ENCODE measurements at places on chromosomes 16 and 17.

- DNase-seq = peak; percentile 92
Observed at GRCh38 chr17:81512562-81513371, at the start of gene ACTG1. TSS of gene ACTG1 (minus strand) at chr17:81512799. CDS start at chr17:81512354, 445 bp downstream.

DNA sequence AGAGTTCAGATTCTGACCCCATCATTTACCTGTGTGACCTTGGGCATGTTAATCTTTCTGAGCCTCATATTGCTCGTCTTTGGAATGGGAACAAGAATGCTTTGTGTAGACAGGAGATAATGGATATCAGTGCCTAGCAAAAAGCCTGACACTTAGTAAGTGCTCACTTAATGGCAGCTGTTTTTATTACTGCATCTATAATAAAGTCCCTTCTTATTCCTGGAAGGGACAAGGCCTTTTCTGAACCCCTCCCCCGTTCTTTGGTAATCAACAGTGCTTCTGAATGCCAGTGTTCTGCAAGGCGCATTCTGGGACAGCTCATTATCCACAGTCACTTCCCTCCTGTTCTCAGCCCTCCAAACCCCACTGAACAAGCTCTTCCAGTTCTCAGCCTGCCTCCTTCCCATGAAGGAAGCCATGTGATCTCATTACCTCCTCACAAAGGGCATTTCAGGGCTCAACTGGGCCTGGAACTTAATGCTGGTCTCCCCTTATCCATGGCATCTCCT is 25.1 kb upstream of the SUPT4H1 start:
- no peak for DNase-seq

GRCh38 chr16:88526906-88527185 is 43.4 kb upstream of the ZC3H18 start:
- no peak for DNase-seq

DNA sequence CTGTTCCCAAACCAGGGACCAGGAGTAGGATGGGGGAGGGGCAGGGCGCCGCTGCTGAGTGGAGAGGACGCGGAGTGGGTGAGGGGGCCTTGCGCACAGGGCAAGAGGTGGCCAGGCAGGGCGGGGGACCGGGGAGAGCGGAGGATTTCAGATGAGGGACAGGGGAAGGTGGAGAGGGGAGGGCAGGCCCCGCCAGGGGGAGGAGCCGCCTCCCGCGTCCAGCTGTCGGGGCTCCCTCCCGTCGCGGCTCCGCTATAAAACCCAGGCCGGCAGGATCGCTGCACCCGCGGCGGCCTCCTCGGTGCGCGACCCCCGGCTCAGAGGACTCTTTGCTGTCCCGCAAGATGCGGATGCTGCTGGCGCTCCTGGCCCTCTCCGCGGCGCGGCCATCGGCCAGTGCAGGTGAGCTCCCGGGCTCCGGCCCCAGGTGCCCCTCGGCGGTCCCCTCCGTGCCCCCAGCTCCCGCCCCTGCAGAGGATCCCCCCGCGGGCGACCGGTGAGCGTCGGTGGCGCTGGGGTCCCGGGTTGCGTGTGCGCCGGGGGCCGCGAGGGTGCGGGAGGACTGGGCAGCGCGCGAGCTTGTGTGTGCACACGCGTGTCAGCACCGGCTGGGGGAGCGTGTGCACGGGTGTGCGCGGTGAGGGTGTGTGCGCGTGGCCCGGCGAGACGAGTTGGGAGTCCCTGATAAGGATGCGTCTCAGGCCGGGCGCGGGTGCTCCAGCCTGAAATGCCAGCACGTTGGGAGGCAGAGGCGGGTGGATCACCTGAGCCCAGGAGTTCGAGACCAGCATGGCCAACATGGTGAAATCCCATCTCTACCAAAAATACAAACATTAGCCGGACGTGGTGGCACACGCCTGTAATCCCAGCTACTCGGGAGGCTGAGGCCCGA is at the start of gene CA4:
Gene CA4 (plus strand): TSS at position 283 of the 892 bp plus-strand sequence. CDS start 62 bp downstream, at position 345.
- DNase-seq = no peak

GRCh38 chr16:12998361-12999085 is 97.1 kb downstream of the SHISA9 start:
- DNase-seq = no peak

DNA sequence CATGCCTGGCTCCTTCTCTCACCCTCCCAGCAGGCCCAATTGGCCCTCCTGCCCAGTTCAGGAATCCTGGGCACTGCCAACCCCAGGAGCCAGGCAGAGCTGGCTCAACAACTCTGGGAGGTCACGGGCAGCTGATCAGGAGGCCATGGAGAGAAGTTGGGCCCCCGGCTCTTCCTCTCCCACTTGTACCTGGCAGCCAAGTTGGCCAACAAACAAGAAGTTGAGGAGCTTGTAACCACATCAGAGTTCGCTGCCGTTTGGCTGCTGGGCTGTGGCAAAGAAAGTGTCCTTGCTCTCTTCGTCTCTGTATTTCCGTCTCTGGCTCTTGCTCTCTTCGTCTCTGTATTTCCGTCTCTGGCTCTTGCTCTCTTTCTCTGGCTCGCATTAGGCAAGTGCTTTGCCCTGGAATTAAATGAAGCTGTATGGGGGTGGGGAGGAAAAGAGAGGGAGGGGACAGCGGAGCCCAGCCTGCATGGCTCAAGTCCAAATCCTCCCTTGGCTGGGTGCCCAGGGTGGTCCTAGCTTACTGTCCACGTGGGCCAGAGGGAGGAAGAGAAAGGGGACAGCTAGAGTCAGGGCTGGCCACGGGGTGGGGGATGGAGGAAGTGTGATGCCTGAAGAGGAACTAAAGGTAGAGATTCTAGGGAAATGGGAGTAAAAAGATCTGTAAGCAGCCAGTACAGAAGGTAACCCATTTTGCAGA is 7.8 kb upstream of the TMEM132E start:
- DNase-seq = no peak

GRCh38 chr16:89898201-89898967 is 20.3 kb upstream of the MC1R start:
- no peak for DNase-seq

- DNase-seq = no peak
Observed at GRCh38 chr17:81419886-81420768, 24.9 kb downstream of the BAHCC1 start.

- DNase-seq = no peak
Observed at GRCh38 chr16:89014403-89015230, 37.6 kb upstream of the CBFA2T3 start.

GRCh38 chr17:73091770-73092522 is 542 bp downstream of the SLC39A11 start:
- no peak for DNase-seq

GRCh38 chr17:17549732-17550366 is 41.7 kb downstream of the PEMT start:
- DNase-seq = no peak

GRCh38 chr17:75571197-75571884 is 16.3 kb upstream of the MYO15B start:
- no peak for DNase-seq

GRCh38 chr17:40344421-40345160 is 19.9 kb downstream of the GJD3 start:
- DNase-seq = no peak

GRCh38 chr17:73255671-73256181 is 6.0 kb downstream of the CPSF4L start:
- DNase-seq = peak; percentile 46

DNA sequence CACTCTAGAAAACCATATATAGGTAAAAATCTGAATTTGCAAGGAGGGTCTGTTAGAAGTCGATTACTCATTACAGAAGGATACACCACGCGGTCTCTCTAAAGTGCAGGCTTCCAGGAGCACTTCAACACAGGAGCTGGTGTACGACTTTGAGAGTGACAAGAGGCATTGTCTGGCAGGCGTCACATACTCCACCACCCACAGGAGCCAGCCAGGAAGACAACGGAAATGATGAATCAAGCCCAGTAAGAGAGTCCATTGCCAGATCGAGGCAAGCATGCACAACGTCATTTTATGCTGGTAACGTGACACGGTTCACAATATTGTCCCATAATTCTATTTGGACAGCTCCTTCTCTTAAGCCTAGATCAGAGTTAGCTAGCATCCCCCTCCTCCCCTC is 15.0 kb upstream of the CACNG4 start:
- no peak for DNase-seq

DNA sequence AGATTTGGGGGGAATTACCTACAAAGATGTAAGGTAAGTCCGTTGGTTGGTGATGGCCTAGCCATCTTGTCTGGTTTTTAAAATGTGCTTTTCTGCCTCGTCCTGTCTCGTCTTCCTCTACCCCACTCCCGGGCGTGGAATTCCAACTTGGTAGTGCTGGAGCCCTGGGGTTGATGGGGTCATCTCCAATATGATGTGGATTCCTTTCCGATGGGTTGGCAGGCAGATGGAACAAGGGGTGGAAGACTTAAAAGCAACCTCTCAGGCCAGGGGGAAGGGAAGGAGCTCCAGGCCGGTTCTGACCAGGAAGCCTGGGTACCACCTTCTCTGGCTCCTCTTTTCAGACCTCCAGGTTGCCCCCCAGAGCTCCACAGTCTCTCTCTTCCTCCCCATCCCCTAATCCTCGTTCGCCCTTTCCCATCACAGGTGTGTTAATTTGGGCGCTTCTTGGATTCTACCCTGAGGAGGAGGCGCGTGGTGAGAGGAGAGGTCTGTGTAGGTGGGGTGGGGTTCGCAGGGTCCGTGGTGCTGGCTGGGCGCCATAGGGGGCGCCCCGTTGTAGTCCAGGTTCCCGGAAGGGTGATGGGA is 5.1 kb upstream of the HOXB2 start:
- DNase-seq = no peak

DNA sequence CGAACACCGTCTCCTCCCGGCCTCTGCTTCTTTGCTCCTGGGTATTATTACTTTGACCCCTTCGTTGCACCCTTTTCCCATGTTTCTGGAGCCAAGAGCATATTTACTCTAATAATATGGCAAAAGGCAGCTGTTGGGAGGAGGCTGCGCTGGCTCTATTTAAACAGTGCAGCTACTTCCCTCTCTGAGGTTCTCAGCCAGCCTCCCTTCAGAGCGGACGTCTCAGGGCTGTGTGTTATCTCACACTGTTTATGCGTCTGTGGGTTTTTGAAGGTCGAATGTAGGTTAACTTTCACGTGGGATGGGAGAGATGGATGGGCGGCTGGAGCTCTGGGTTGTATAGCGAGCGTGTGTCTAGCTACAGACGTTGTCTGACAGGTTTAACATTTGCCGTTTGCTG is 45.3 kb downstream of the COX4I1 start:
- no peak for DNase-seq

DNA sequence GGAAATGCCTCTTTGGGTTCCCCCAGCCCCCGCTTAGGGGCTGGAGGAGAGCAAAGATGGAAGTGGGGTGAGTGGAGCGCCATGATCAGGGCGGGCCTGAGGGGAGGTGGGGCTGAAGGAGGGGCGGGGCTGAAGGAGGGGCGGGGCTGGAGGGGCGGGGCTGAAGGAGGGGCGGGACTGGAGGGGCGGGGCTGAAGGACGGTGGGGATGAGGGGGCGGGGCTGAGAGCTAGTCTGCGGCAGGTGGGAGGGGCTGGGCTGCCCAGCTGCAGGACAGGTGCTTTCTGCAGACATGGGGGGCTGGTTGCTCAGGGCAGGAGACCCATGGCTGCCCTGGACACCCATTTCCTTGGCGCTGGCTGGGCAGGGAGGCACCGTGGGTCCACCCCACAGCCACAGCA is 39.1 kb upstream of the PABPN1L start:
- DNase-seq = no peak

- DNase-seq = no peak
Observed at GRCh38 chr16:64440421-64440831, 681.4 kb downstream of the CDH11 start.

DNA sequence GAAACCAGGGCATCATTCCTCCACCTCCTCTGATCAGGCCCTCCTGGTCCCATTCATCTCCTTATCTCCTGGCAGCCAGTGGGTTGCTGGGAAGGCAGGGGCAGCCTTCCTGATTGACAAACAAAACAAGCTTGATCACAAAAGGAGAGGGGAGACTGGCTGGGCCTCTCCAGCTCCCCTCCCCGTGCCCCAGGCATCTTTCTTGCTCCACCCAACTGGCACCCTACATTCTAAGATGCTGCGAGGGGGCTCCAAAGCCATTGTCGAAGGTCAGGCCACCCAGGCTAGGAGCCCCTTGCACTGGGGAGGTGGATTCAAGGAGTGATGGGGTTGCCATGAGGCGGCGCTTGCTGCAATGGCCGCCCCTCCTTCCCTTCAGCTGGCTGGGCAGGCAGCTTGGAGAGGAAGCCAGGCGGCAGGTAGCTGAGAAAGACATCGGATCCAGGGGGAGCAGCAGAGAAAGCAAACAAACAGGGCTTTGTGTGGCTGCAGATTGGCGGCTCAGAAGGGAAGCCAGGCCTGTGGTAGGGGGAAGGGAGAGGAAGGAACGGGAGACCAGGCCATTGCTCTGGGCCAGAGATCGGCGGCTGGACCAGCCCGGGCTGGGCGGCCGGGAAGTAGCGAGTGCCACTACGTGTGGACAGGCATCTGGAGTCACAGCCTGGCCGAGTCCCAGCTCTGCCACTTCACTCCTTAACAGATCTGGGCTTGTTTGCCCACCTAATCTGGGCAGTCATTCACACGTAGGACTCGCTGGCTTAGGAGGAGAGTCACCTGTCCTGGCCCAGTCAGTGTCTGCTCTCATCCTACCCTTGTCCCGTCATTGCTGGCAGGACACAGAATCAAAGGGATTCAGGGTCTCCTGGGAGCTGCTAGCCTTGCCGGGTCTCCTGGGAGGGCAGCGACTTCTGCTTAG is 12.3 kb downstream of the RAI1 start:
- DNase-seq = no peak

GRCh38 chr16:9384141-9384540 is 292.7 kb downstream of the HAPSTR1 start:
- no peak for DNase-seq

DNA sequence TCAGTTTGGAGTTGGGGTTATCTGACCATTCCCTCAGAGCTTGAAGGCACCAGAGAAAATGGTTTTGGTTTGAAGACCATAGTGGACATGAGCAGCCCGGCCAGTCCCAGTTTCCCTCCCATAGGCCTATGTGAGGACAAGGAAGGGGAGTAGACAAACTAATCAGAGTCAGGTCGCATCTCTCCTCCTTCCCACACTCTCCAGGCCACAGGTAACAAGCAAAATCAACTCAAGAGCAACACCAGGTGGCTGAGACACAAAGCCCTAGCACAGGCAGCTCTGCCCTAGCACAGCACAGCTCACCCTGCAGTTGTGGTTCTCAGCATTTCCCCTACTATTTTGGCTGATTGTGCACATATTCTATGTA is 7.2 kb downstream of the SUPT4H1 start:
- DNase-seq = peak; percentile 60

GRCh38 chr16:81937305-81938038 is 73.8 kb downstream of the SDR42E1 start:
- no peak for DNase-seq

DNA sequence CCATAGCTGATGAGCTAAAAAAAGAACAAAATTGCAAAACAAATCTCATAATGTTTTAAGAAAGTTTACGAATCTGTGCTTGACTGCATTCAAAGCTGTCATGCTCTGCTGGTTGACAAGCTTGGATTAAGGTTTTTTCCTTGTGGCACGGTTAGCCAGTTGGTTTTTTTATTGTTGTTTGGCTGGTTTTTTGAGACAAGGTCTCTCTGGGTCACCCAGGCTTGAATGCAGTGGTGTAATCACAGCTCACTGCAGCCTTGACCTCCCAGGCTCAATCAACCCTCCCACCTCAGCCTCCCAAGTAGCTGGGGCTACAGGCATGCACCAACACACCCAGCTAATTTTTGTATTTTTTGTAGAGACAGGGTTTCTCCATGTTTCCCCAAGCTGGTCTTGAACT is 45.7 kb downstream of the PHKB start:
- DNase-seq = no peak

Data from stimulated activated CD4-positive, alpha-beta T cell treated with anti-CD3 and anti-CD28 coated beads, Interleukin-1b, Interleukin-23, amount 100 ng/mL, for 4 hours (primary cell).